ENCODE measurements at places on chromosomes 6 and 20. TPM values are rescaled to one million over a fixed set of nuclear protein-coding genes. Genes with fewer than 3 reads are reported as not detected.

DNA sequence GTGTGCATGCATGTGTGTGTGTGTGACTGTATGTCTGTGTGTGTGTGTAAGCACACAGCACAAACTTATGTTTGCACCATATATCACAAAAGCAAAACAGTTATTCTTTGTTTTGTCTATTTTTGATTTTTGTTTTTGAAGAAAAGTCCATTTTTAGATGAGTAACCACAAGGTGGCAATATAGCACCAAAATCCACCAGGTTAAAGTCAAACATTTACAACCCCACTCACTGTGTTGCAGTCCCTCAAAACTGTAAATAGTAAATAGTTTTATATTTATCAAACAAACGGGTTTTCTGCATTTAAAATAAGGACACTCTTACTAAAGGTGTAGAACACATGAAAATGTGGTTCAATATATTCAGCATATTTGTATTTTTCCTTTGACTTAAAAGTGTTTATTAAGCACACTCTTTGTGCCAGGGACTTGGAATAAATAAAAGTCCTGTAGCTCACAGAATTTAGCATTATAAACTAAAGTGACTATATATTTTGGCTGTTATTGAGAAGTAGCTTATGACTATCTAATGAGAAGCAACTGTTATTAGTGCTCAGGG lies 118.5 kb downstream of the GFRAL start:
- H3K27me3 ChIP-seq: no peaks in the 10 kb centered on the region
- H3K36me3 ChIP-seq: no peaks in the 10 kb centered on the region
- no peak for DNase-seq

DNA sequence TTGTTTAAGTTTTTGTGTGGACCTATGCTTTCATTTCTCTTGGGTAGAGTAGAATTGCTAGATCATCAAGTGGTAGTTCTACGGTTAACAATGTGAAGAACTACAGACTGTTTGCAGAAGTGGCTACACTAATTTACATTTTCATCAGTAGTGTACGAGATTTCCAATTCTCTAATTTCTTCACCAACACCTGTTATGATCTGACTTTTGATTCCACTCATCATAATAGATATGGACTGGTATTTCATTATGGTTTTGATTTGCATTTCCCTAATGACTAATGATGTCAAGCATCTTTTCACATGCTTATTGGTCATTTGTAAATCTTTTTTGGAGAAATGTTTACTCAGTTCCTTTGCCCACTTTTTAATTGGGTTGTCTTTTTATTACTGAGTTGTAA lies 244.4 kb downstream of the GMDS start:
- no peaks in the 10 kb centered on the region for H3K36me3 ChIP-seq
- no peaks in the 10 kb centered on the region for H3K4me1 ChIP-seq
- no peak overlapping the region for H3K27ac ChIP-seq
- H3K4me3 ChIP-seq: no peak overlapping the region
- no peaks in the 10 kb centered on the region for H3K27me3 ChIP-seq

DNA sequence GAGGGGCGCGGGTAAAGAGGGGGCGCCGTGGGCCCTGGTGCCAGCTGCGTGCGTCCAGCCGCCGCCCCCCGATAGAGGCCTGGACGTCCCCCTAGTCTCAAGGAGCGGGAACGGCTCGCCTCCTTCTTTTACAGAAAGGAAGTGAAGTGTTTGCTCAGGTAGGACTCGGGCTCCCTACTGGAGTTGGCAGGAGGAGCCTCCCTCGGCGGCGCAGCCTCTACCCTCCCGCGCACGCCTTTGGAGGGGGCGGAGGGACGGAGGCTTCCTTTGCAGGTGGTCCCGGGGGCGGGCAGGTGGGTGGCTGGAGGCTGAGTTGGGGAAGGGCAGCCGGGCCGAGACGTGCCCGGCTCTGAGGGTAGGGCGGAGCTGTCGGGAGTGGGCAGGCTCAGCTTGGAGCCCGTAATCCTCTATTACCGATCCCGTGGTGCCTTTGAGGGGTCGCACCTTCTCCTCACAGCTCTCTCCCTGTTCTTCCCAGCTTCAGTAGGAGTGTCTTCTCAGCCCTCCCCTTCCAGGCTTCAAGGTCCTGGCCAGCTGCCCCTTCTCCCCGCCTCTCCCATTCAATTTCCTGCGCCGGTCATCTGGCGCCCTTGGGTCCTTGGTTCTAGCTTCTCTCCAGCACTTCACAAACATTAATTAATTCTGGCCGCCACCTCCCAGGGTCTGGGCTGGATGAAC lies 728 bp downstream of the ITPR3 start:
- peaks cover 13% of the 10 kb centered on the region for H3K36me3 ChIP-seq
- H3K27me3 ChIP-seq: no peaks in the 10 kb centered on the region
- peaks cover 10% of the 10 kb centered on the region for H3K4me1 ChIP-seq
- no peak overlapping the region for H3K27ac ChIP-seq
- peak overlapping the region; percentile 80 for H3K4me3 ChIP-seq

GRCh38 chr20:8870652-8871051 lies 198.2 kb upstream of the PLCB4 start:
- H3K4me3 ChIP-seq: no peak overlapping the region
- no peak for DNase-seq
- H3K4me1 ChIP-seq: no peaks in the 10 kb centered on the region
- no peaks in the 10 kb centered on the region for H3K27me3 ChIP-seq
- H3K27ac ChIP-seq: no peak overlapping the region
- H3K36me3 ChIP-seq: no peaks in the 10 kb centered on the region

DNA sequence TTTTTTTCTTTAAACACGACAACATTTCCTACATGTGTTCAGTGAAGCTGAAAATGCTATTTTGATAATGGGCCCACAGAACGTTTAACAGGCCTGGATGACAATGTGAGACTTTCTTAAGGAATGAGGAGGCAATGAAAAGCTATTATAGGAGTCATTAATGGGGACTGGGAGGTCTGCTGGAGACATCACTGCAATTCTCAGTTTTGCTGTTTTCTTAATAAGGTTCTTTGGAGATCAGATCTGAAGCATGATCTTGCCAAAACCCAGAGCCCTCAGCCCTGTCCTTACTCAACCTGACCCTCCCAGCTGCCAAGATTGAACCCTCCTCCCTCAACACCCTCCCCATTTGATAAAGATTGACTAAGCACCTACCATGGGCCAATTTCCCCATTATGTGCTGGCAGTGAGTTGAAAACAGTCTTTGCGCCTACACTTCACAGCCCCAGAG lies 353.1 kb downstream of the MAFB start:
- no peak overlapping the region for H3K27ac ChIP-seq
- H3K4me3 ChIP-seq: no peak overlapping the region
- no peaks in the 10 kb centered on the region for H3K36me3 ChIP-seq
- no peak for DNase-seq
- no peaks in the 10 kb centered on the region for H3K4me1 ChIP-seq

DNA sequence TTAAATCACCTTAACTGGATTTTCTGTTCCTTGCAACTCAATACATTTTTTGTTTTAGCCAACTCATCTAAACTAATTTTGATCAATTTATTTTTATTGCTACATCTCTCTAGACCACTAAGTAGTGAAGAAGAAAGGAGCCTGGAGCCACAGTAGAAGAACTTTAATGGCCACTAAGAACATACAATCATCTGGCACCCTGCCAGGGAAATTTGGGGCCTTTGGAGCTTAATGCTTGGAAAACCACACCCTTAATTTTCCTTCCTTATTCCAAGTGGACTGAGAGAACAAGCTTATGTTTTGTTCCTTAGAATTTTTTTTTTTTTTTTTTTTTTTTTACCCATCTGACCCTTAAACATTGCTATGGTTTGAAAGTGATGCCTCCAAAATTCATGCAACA lies 12.0 kb upstream of the GMDS start:
- no peaks in the 10 kb centered on the region for H3K27me3 ChIP-seq
- no peaks in the 10 kb centered on the region for H3K4me1 ChIP-seq
- peaks cover 12% of the 10 kb centered on the region for H3K36me3 ChIP-seq
- no peak overlapping the region for H3K27ac ChIP-seq
- DNase-seq: no peak
- no peak overlapping the region for H3K4me3 ChIP-seq

MYCT1 gene
- total RNA-seq: 0.09 TPM

- H3K4me3 ChIP-seq: no peak overlapping the region
- no peak overlapping the region for H3K27ac ChIP-seq
- no peak for DNase-seq
- H3K27me3 ChIP-seq: no peaks in the 10 kb centered on the region
These were observed 60.5 kb upstream of the SRSF6 start for GRCh38 chr20:43397147-43397546.

DNA sequence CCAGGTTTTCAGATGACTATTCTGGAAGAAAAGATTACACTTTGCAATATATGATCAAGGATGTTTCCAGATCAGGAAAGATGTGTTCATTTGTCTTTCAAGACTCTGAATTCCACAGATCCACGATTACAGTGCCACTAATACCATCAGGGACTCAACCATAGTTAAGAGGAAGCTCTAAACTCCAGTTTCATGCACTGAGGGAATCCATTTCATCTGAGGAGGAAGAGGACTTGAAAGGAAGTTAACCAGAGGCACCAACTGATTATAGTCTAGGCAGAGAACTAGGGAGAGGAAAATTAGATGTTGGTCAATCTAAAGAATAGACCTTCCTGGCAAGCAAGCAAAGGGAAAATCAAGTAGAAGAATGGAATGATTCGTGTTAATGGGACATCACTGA lies 218.3 kb upstream of the PRDM1 start:
- H3K27ac ChIP-seq: no peak overlapping the region
- no peaks in the 10 kb centered on the region for H3K27me3 ChIP-seq
- no peak for DNase-seq
- H3K4me3 ChIP-seq: no peak overlapping the region
- H3K4me1 ChIP-seq: no peaks in the 10 kb centered on the region
- no peaks in the 10 kb centered on the region for H3K36me3 ChIP-seq

DNA sequence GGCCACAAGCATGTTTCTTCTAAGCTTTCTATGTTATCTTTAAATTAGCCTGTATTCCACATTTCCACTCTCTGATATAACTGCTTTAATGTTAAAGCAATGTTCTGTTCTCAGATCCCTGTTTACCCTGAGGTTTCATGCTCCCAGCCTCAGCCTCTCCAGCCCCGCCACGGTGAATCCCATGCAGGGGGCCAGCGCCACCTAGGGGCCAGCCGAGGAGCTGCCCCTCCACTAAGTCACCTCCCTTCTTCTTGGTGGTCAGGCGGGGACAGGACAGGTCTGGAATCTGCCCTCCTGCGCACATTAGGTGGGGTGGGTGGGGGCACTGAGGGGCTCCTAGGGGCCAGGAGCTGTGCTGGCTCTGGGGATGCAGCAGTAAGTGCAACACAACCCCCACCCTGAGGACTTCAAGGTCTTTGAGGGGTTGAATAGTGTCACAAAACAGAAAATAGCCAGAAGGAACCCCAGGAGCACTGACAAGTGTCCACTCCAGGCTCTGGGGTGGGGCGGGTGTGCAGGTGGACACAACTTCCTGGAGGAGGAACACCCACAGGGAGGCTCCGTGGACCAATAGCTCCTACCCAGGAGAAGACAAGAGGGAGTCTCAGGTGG lies 61.6 kb downstream of the RAB44 start:
- peak overlapping the region; percentile 41 for H3K4me3 ChIP-seq
- no peaks in the 10 kb centered on the region for H3K4me1 ChIP-seq

- no peak overlapping the region for H3K4me3 ChIP-seq
- H3K4me1 ChIP-seq: no peaks in the 10 kb centered on the region
- no peak overlapping the region for H3K27ac ChIP-seq
These were observed 51.0 kb upstream of the IL20RA start for GRCh38 chr6:137095651-137096238.

- H3K27me3 ChIP-seq: no peaks in the 10 kb centered on the region
- H3K4me3 ChIP-seq: no peak overlapping the region
- H3K4me1 ChIP-seq: no peaks in the 10 kb centered on the region
- H3K36me3 ChIP-seq: peaks cover 19% of the 10 kb centered on the region
These were observed 19.9 kb downstream of the DSP start for GRCh38 chr6:7561153-7561964.

SLC16A10 gene
- 9.3 TPM for total RNA-seq

DNA sequence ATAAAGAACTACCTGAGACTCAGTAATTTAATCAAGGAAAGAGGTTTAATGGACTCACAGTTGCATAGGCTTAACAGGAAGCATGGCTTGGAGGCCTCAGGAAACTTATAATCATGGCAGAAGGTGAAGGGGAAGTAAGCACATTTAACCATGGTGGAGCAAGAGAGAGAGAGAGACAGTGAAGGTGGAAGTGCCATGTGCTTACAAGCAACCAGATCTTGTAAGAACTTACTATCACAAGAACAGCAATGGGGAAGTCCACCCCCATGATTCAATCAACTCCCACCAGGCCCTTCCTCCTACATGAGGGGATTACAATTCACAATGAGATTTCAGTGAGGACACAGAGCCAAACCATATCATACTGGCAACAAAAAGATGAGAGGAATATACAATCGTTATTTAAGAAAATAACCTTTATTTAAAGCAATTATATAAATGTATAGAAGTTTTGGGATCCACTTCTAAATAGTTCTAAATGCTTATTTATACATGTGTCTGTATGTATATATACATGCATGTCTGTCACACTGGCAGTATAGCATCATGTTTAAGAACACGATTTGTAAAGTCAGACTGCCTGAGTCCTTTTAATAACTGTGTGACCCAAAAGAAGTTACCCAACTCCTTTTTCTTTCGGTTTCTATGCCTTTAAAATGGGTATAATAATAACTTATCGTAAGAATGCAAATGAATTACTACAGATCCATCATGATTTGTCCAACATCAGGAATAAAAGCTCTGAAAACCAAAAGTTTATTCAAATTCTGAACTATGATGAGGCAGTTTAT lies 255.7 kb upstream of the THEMIS start:
- H3K27me3 ChIP-seq: no peaks in the 10 kb centered on the region
- no peaks in the 10 kb centered on the region for H3K4me1 ChIP-seq
- H3K36me3 ChIP-seq: no peaks in the 10 kb centered on the region
- H3K27ac ChIP-seq: no peak overlapping the region

- DNase-seq: no peak
- H3K27me3 ChIP-seq: no peaks in the 10 kb centered on the region
- H3K36me3 ChIP-seq: peaks cover 21% of the 10 kb centered on the region
- H3K4me1 ChIP-seq: no peaks in the 10 kb centered on the region
- H3K27ac ChIP-seq: no peak overlapping the region
- H3K4me3 ChIP-seq: no peak overlapping the region
These were observed 10.7 kb downstream of the ZFAND3 start for GRCh38 chr6:37830225-37830624.

- H3K36me3 ChIP-seq: peaks cover 4% of the 10 kb centered on the region
- H3K4me3 ChIP-seq: no peak overlapping the region
- no peaks in the 10 kb centered on the region for H3K27me3 ChIP-seq
- H3K4me1 ChIP-seq: no peaks in the 10 kb centered on the region
- no peak for DNase-seq
These were observed 188.3 kb upstream of the ZFP64 start for GRCh38 chr20:52379723-52380336.

DNA sequence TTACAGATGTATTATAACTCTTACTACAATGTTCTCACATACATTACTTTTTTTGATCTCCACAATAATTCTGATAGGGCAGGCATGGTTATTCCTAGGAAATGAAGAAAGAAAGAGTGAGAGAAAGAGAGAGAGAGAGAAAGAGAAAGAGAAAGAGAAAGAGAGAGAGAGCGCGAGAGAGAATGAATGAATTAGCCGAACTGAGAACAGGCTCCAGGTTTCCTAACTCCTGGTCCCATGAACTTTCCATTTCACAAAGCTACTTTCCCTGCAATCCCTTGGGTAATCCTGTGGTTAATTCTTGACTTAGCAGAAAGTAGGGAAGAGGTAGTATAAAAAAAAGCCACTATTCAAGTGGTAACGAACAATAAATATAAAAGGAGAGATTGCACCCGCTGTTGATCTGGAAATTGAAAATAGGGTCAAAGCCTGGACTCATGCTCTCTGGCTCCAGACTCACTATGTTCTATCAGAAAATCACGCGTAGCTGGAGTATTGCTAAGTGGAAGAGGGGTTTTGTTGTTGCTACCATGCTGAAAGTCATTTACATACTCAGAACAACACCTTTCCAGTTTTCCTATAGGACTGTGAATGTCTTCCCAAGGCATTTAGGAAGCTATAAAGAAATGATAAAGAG lies 131.2 kb downstream of the CCDC170 start:
- no peak overlapping the region for H3K4me3 ChIP-seq
- no peak for DNase-seq
- H3K36me3 ChIP-seq: no peaks in the 10 kb centered on the region
- H3K27me3 ChIP-seq: no peaks in the 10 kb centered on the region
- peaks cover 3% of the 10 kb centered on the region for H3K4me1 ChIP-seq
- H3K27ac ChIP-seq: no peak overlapping the region
